ENCODE measurements at places on chromosomes 2 and 18.

DNA sequence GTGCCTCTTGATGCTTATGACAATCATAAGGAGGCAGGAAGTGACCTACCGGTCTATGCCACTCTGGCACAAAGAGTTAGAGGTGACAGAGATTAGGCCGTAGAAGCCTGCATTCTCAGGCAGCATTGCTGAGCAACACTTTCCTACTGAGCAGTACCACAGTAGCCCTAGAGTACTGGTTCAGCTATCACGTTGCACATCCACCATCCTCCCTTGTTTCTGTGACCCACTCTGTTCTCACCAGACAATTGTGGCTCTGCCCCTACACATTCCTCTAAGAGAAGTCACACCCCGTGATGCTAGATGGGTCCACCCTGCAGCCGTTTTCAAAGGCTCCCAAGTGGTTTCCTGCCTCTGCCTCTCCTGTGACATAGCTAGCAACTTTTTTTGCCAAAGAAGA lies 22.6 kb upstream of the SUCLG1 start:
- DNase-seq, result peak; percentile 14

DNA sequence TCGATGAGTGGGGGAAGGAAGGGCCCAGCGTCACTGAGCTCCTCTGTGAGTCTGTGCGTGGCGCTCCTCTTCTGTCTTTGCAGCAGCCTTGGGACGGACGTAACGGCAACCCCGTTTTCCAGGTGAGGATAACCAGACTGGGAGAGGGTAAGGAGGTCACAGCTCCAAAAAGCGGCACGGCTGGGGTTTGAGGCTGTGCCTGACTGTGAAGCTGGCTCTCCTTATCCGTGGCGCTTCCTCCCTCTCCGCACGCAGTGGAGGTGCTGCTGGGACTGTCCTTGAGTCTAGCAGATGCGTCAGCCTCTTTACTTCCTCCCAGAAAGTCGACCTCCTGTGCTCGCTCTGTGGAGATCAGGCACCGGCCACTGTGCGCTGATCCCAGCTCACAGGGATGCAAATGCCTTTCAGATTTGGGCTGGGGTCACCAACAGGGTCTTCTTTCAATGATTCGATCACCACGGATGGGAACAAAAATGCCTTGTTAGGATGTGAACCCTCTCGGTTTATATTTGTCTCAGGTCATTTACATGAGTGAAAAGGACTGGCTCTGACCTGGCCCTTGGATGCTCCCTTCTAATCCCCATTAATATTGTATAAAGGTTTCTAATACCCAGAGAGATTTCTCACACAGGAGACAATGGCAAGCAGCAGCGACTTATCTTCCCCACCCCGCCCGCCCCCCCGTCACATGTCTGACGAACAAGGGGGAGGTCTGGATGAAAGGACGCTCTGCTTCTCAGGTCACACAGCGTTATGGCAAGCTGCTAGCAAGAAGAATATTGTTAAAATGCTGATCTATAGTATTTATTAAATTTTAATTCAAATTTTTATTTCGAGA lies 30.1 kb upstream of the E2F6 start:
- no peak for DNase-seq

DNA sequence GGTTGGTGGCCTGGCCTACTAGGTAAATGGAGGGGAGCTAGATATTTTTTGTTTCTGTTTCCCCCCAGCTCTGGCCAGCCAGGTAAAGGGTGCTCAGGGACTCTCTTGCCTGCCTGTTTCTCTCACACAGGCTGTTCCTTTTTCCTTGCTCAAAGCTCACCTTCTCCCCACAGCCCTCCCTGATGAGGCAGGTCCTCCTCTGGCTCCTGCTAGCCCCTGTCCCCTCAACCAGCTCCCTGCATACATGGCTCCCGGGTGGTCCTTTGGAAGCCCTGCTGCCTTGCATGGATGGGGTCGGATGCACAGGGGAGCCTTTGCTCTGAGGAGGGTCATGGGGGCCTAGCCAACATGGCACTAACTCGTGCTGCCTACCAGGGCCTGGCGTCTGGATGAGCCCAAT lies 27.8 kb downstream of the DYSF start:
- DNase-seq, result no peak

DNA sequence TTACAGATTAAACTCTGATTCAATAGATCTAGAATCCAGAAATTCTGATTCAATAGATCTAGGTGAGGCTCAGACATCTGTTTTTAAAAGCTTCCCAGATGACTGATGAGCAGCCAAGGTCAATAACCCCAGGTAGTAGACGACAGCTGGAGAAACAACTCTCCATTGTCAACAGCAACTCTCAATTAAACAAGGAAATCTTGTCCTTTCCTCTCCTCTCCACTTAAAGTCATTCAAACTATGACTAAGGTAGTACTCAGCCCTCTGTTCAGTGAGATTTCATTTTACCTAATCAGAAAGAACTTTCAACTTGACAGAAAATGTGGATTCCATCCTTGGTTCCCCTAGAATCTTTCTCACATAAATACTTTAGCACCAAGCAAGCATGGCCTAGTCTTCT lies 94.6 kb upstream of the SCG2 start:
- DNase-seq, result no peak
